ENCODE measurements at places on chromosomes 11 and 22.

GRCh38 chr11:121894581-121894980 is 221.4 kb downstream of the BLID start:
- DNase-seq, result no peak

DNA sequence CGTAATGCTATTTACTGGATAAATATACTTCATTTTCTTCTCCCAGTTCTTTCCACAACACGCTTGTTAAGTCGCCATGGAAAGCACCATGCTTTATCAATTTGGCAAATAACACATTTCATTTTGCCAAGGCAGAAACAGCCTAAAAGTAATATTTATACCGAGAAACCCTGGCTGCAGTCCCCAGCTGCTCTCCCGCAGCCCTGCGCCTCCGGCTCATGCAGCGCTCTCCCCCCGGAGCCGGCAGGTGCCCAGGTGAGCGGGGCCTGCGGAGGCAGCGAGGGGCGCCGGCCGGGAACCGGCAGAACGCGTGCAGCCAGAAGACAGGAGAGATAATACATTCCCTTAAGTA is 681 bp upstream of the ARHGEF12 start:
- DNase-seq, result no peak

DNA sequence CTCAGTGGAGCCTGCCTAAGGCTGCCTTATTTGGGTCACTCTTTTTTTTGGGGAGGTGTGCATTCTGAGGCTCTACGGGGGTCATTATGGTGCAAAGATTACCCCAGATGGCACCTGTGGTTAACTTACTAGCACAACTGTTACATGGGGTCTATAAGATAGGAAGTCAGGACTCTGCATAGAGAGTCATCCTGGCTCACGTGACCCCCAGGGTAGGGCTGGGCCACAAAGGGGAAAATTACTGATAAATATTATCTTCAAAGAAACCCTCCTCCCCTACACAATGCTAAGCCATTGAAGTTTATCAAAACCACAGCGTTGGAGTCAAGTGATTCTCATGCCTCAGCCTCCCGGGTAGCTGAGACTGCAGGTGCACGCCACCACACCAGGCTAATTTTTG is 397.1 kb downstream of the MN1 start:
- DNase-seq, result no peak

GRCh38 chr11:16611401-16611921 is 127.0 kb upstream of the C11orf58 start:
- DNase-seq, result no peak

DNA sequence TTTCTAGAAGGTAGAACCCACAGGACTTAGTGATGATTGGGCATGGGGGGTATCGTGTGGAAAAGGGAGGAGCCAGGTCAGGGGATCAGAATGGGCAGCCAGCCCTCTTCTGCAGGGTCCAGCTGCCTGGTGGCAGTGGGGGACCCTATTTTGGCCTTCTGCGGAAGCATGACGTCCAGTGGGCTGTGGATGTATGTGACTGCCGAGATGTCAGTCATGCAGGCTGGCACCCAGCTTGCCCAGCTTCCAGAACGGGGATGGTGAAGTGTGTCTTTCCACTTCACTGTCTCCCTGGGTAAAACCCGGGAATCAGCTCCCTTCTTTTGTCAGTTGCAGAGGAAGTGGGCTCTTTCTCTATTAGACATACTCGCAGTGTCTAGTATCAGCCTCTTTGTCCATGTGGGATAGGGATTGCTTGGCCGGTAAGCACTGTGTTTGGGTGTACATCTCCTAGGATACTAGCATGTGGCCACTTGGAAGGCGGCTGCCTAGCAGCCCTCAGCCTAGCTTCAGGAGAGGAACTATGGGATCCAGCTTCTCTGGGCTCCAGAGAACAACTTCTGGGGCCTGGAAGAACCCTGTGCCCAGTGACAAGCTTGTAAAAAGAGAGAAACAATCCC is 51.4 kb downstream of the GRIK4 start:
- DNase-seq, result no peak

All from mesenteric fat pad (tissue), 1 donor.